ENCODE measurements at places on chromosomes 12 and 14.
A peak's percentile ranks its signal among the peaks of the same experiment; 100 is the strongest.

DNA sequence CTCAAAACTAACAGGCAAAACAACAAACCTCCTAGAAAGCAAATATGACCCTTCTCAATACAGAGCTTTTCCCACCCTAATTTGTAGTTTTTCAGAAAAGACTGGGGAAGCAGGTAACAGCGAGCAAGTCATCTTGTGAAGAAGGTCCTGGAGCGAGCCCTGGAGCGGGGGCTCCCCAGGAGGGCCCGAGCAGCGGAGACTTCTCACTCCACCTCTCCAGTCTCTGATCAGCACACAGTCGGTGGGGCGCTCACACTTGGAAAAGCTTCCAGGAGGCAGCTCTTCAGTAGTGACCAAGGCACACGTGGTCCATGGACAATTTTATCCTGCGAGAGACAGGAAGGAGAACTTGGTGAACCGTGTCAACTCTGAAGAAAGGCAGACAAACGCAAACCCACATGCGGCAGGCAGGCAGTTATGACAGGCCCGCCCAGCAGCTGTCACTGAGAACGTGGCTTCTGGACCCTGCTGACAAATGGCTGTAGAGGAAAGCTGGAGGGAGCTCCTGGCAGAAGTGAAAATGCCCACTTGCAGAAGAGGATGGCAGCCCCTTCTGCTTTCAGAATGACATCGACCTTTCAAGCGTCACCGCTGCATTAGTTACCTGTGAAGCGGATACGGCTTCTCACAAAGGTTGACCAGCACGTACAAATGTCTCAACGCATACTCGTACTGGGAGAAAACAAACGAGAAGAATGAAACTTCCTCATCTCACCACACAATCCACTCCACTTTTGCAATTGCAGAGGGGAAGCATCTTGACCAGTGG, 44.2 kb downstream of the LGMN start:
- peak; percentile 53 for DNase-seq

DNA sequence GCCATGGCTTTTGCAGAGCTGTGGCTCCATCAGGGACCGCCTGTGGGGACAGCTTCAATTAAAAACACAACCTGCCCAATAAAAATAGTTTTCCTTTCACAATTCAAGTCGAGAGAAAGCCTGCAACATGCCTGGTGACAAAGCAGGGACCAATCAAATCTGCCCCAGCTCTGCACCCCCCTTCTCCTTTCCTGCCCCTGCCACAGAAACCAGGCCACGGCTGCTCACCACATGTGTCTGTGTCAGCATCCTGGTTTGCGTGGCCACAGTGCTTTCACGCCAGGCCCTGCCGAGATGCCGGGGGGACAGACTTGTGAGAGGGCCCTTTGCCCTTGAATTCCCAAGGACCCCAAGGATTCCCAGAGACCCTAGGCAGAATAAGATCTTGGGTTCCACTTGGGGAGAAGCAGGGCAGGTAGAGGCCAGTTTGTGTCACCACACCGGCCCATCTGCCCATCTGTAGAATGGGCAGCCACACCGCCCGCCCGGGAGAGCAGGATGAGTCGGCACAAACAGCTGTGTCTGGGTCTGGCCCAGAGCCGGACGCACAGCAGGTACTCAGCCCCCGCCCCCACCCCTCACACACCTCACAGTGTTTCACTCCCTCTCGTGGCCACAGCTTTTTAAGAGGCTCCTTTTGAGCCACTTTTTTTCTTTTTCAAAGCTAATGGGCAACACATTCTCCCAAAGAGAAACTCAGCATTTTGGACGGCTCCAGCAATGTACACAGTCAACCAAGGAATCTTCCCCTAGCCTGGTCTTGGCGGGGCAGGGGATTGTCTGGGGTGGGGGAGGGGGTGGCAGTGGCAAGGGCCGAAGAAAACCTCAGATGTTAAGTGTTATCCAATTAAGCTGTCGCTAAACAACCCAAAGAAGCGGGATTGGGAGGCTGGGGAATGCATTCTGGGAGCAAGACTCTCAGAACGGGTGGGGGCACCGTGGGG, 41.5 kb downstream of the BCL11B start:
- no peak for DNase-seq

DNA sequence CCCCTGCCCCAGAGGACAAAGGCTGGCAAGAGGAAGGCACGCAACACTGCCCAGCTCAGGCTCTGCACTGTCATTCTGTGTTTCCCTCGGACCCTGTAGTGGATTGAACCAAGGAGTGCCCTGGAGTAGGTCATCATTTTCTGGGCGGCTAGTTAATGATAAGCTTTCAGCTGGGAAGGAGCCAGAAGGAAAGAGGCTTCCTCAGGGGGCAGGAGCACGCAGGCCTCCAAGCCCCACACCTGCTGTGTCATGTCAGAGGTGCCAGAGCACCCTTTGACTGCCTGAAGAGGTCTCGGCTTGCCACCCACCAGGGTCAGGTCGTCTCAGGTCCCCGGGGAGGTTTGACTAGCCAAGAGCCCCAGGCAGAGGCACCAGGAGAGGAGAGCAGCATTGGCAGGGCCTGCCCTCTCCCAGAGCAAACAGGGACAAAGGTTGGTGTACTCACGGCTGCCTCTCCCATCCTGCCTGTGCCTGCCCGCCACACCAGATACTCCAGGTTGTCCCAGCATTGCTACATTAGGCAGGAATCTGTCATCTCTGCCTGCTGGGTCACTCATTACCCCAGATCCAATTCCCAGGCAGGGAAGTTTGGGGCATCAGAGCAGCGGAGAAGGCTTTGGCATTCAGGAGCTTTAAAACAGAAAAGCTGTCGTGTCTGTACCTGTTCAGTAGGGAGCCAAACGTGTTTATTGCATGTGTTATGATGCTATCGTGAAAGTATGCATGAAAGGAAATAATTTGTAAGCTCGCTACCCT, 33.5 kb upstream of the ATP2A2 start:
- no peak for DNase-seq

DNA sequence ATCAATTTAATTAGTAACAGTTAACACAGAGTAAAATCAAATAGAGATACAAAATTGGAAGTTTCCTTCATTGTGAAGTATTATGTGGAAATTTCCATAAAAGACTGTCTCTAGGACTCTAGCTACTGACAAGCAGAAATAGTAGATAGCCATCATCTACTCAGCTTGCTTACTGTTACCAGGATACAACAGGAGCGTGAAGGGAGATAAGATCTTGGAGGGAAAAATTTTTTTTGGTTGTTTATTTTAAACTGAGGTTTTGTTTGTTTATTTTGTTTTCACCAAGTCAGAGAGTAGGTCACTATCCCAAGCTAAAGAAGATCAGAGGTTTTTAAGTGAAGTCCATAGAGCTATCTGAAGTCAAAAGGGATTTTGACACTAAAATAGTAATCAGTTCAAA, 861.3 kb upstream of the MGAT4C start:
- DNase-seq, result no peak

- no peak for DNase-seq
Observed at GRCh38 chr14:97407701-97408407, 610.7 kb downstream of the VRK1 start.

- DNase-seq, result no peak
Observed at GRCh38 chr14:37889087-37889486, 293.7 kb downstream of the TTC6 start.

DNA sequence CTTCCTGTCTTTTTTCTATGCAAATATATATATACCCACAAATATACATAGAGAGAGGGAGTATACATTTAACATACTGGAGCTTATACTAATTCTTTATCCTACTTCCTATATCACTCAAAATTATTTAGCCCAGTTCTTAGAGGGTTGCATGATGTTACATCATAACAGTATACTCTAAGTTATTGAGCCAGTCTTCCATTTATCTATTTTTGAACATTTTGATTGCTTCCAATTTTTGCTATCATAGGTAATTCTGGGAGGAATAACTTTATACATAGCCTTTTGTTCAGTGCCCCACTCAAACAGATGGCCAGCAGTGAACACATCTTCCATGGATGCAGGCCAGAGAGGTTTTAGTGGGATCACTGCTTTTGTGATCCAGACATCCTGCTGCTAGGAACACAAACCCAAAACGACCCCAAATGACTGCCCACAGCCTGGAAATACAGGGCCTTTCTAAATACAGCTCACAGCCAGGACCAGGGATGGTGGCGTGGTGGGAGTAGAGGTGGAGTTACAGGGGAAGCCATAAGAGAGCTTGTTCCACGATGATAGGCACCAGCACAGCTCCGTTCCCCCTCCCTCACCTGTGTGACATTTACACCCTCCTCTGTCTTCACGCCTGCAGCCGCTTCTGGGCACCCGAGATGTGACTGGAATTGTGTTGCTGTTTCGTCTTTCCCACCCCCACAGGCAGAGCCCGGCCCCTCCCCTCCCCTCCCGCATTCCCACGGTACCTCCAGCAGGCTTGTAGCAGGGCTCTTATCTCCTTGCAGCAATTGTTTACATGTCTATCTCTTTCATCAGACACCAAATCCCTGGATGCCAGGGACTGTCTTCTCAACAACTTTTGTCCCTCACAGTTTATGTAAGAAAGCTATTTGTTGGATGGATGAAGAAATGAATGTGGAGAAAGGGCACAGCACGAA, 30.7 kb upstream of the HDAC7 start:
- no peak for DNase-seq

DNA sequence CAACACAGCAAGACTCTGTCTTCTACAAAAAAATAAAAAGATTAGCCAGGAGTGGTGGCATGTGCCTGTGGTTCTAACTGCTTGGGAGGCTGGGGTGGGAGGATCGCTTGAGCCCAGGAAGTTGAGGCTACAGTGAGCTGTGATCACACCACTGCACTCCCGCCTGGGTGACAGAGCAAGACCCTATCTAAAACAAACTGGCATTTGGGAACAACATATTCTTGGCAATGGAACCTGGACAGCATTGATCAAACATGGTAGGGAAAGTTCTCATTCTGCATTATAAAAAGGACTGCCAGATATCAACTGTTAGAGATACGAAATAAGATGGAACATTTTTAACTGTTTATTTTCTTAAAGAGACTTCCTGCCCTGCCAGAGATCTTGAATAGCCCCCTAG, 81.5 kb downstream of the PPP2R5C start:
- DNase-seq, result no peak

GRCh38 chr14:37466623-37467088, 128.4 kb downstream of the FOXA1 start:
- no peak for DNase-seq

DNA sequence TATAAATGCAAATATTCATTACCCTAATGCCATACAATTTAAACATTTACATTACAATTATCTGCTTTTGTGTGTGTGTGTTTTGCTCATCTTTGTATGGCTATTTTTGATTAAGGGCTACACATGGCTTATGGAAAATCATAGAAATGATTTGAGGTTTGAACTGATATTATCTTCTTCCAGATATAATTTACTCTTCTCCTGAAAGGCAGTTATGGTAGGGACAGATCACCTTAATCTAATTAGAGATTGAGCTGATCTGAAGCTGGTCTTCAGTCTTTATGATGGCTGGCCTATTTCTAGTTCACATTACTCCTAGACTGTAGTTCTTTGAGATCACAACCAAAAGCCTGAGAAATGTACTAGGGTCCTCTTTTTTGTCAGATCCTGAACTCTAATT, 15.6 kb downstream of the ABHD12B start:
- no peak for DNase-seq

GRCh38 chr12:31820832-31821231, 92.0 kb upstream of the AMN1 start:
- no peak for DNase-seq

- DNase-seq, result peak; percentile 47
Observed at GRCh38 chr12:108630481-108631207, 3.0 kb downstream of the SELPLG start.

DNA sequence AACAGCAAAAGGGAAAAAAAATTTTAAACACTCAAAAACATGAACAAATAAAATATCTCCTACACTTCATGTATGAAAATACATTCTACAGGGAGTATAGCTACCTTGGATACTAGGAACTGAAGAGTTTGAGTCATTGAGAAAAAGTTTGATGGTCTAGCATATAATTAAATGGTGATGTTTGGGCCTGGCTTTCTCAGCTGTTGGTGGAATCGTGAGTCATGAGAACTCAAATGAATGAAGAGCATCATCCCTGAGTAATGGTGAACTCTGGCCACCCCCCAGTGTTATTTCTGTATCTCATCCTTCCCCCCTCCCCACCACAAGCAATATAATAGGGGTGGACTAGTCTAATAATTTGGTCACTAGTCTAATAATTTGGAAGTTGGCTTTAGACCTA, 6.7 kb upstream of the SLC6A15 start:
- no peak for DNase-seq

GRCh38 chr14:62308891-62309290, 546.7 kb downstream of the SNAPC1 start:
- DNase-seq, result no peak

DNA sequence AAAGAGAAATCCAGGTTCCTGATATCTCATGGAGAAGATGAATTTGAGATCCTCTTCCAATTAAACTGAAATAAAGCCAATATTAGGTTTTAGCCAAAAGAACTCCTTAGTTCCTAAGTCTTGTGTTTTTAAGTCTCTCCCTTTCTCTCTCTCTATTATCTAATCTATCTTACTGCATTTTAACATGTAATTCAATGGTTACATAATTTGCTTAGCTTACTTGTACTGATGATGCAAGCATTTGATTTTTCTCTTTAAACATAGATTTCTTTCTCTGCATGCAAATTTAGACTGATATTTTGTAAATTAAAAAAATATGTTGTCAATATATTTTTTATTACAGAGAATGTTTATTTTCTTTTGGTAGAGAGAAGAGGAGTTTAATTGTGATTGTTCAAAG, 78.2 kb downstream of the MIPOL1 start:
- no peak for DNase-seq

GRCh38 chr12:129606239-129606638, 297.6 kb downstream of the TMEM132D start:
- DNase-seq, result no peak

DNA sequence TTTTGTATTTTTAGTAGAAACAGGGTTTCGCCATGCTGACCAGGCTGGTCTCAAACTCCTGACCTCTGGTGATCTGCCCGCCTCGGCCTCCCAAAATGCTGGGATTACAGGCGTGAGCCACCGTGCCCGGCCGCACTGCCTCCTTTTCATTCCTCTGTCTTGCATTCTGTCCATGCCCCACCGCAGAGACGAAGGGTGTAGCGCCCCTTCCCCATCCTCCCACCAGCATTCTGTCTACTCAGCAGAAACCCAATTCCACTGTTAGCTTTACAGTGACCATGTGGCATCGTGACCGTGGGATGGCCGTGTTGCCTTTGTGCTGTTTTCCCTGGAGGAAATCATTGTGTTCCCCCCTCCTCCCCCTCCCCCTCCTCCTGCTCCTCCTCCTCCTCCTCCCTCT, 10.3 kb downstream of the TEX22 start:
- DNase-seq, result no peak

GRCh38 chr12:11014234-11014633, 8.2 kb downstream of the TAS2R19 start:
- DNase-seq, result no peak

- no peak for DNase-seq
Observed at GRCh38 chr14:53461858-53462257, 308.7 kb upstream of the DDHD1 start.

DNA sequence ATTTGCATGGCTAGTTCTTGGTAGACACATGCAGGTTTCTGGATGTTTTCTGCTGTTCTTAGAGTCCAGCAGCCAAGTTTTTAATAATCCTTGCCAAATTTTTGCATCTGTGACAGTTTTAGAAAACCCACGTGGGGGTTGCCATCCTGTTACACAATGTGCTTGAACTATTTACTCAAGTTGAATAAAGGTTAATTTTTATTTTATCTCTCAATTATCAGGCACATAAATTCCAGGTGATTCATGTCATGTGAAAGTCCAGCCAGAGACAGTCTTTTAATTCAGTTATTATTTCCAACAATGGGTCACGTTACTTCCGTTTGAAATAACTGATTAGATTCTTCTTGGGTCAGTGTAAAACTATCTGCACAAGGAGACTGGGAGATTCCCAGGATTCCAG, 15.7 kb downstream of the MYRFL start:
- DNase-seq, result peak; percentile 17

Measured in OCI-LY7 (cell line).